ENCODE measurements at places on chromosomes 2 and 18.
A peak's percentile ranks its signal among the peaks of the same experiment; 100 is the strongest.

DNA sequence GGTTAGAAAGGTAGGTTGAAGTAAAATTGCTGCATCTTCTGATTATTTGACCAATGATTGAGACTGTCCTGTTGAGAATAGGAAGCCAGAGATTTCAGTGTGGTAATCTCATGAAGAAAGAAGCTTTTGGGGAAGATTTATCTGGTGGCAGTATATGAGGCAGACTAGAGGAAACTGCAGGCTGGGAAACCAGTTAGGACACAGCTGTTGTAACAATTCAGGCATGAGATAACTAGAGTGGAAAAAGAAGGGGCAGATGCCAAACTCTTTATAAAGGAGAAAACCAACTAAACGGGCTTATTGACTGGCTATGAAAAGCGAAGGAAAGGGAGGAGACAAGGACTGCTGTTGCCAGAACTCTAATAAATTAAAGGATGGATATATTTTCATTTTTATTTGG, 155.6 kb downstream of the TTC27 start:
- DNase-seq, result no peak

DNA sequence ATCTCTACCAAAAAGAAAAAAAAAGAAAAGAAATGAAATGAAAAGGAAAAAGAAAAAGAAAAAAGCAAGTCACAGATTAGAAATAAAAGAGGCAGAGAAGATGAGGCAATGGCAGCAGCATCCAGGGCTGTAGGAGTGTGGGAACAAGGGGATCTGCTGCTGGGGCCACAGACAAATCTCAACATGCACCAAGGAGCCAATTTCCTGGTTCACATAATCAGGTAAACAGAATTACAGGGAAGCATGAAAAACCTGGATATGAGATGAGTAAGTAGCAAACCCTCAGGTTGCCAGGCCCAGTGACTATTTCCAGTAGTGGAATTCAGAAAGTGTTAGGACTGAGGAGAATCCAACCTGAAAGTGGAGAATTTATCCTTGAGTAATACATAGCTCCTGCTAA, 77.4 kb upstream of the ARHGAP28 start:
- DNase-seq, result no peak

DNA sequence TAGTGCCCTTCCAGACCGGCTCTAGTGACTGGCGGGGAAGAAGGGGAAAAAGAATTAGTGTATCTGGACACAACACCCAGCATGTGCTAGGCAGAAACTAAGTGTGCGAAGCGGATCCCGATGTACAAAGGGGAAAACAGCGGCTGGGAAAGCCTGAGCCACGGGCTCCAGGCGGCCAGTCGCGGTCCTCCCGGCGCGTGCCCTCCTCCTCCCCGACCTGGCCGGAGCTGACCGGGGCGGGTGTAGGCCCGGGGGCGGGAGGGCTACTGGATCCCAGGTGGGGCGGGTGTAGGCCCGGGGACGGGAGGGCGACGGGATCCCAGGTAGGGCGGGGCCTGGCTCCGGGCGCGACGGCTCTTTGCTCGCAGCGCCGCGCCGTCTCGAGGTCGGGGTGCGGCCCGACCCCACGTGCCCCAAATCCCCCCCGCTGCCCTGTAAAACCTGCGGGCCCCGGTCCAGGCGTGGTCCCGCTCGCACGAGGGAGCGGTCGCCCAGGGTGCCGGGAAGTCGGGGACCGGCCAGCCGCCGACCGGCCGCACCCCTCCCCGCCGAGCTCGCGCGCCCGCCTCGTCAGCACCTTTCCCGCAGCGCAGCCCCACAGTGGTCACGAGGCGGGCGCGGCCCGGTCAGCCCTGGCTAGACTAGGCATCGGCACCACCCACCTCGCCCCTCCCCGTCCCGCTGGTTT, 48.8 kb downstream of the C2orf42 start:
- no peak for DNase-seq

- no peak for DNase-seq
Measured at GRCh38 chr18:49747876-49748275, 65.5 kb downstream of the ACAA2 start.

- no peak for DNase-seq
Measured at GRCh38 chr18:5979971-5980457, 84.7 kb upstream of the TMEM200C start.

- DNase-seq, result no peak
Measured at GRCh38 chr2:55883829-55884228, 39.8 kb downstream of the EFEMP1 start.

DNA sequence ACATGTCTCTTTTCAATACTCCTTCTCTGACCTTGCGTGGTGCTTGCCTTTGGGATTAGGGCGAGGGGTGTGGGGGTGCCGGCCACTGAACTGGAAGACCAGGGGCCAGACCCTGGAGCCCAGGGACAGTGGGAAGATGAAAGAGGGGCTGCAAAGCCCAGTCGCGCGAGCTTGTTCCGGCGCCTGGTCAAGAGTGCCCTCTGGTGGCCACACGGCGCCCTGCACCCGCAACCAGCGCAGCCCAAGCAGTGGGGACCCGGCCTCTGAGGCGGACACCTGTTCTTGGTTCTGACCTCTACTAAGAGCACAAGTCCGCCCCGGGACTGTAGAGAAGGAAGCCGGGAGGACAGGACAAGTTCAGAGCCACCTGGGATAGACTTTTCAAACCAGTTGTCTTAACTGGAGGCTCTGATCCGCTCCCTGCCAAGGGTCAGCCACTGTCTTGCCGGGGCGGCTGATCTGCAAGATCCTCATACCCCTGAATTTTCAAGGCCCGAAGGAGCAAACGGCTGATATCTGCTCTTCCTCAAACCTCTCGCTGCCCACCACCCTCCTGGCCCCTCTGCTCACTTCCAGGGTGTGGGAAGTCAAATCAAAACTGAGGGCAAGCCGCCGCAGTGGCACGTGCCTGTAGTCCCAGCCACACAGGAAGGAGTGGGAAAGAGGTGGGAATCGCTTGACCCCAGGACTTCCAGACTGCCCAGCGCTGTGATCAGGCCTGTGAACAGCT, 14.9 kb upstream of the MSH6 start:
- peak; percentile 38 for DNase-seq

GRCh38 chr2:8645176-8645831, 36.6 kb upstream of the ID2 start:
- no peak for DNase-seq

DNA sequence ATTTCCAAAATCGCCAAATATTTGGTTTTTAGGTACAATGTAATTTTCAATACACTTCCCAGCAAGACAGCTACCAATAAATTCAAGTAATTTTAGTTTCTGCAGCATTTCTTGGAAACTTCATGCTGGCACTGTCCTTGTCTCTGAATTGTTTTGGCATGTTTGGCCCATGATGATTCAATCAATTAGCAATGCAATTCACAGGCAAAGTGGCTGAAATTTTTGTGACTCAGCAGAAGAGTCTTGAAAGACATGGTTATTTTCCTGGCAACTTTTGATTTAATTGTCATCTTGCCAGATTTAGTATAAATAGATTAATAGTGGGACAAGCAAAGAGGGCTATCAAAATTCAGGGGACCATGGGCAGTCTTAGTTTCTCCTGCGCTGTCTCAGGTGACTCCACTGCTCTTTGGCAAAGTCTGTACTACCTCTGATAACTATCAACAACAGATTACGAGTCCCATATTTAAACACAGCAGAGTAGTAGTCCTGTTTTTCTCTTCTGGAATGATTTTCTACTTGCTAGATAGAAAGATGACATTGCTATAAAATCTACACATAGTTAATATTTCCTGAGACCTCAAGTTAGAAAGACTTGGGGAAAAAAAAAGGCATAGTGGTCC, 88.9 kb upstream of the CYP26B1 start:
- no peak for DNase-seq

DNA sequence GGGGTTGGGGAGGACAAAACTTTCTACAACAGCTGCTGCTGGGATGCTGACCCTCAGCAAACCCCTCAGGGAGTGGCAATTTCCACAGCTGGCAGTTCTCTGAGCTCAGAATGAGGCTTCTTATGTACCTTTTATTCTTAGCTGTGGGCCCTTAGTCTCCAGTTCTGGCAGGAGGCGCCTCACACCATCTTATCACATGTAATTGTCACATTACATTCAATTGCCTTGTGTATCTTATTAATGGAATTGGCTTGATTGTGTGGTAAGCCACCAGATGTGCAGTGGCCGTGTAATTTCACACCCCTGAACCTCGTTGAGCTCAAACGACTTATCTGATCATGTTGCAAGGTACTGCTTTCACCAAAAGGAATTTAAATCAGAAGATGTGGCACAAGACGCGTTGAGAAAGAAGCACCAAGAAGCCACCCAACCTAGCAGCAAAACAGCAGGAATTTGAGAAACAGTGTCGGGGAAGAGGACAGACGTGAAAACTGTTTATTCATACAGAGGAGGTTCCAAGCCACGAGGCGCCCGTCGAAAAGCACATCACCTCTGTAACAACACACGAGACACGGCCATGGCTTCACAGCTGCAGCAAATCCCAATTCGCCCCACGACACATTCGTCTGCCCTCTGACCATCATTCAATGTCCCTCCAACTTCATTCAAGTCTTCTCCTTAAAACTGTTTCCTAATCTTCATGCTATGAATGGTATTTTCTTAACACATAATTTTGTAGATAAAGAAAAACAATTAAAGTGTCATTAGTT, 53.6 kb upstream of the LPIN2 start:
- DNase-seq, result no peak

GRCh38 chr18:54284981-54285785, 15.9 kb downstream of the POLI start:
- no peak for DNase-seq

- DNase-seq, result peak; percentile 61
Measured at GRCh38 chr2:219119422-219120043, 41.1 kb downstream of the NHEJ1 start.

- no peak for DNase-seq
Measured at GRCh38 chr2:84912984-84913383, 7.5 kb downstream of the TMSB10 start.

All from hematopoietic multipotent progenitor cell treated with erythropoietin and hydrocortisone succinate and interleukin-3 and kit ligand, for 8 days (in vitro differentiated cells).